ENCODE measurements at places on chromosomes 3 and 15. TPM values are rescaled to one million over a fixed set of nuclear protein-coding genes. Genes with fewer than 3 reads are reported as not detected.

DNA sequence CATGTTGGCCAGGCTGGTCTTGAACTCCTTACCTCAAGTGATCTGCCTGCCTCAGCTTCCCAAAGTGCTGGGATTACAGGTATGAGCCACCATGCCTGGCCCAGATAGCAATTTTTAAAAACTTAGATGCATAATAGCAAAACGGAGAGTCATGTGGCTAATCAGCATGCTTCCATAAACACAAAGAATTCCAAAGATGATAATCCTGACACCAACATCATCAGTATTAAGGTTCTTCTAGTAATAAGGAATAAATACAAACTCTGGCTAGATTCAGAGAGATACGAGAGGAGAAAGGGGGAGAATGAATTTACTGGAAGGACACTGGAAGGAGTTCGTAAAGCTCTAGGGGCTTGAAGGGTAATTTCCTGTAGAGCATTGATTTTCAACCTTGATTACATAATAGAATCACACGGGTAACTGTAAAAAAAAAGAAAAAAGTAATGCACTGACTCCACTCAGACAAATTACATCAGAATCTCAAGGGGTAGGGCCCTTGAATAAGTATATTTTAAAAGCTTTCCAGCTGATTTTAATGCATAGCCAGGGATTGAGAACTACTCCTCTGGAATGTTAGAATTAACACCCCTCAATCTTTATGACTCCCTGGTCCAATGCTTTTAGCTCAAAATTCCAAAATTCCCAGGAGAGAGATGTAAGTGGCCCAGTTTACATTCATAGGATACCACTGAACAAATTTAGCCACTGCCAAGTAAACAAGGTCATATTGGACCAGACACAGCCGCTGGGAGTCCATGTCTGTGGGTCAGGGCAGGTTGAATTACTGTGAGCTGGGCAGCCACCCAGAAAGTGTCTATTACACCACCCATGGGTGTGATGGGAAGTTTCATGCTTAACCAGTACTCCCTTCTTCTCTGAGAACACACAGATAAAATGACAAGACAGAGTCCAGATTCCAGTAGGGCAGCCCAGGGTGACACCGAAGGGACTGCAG, 243.9 kb downstream of the TBL1XR1 start:
- no peak for DNase-seq

Gene GAP43
- total RNA-seq = not detected

DNA sequence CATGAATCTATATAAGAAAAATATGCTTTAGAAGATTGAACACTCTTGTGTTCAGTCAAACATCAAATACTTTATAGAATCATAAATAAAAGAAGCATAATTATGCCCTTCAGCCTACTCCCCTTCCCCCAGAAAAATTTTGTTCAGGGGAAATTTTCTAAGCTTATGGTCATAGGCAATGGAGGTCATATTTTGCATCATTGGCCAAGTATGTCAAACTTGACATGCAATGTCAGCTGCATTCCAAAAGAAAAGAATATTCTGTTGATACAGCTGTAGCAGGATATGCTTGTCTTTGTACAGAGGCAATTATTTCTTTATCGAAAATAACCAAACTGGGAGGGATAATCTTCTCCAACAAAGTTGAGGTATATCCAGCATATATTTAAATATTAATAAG, 328.2 kb downstream of the ZIC1 start:
- no peak for DNase-seq

- no peak for DNase-seq
Measured at GRCh38 chr15:55742498-55742926, 440 bp downstream of the PRTG start.

Gene GPR149
- not detected for total RNA-seq

DNA sequence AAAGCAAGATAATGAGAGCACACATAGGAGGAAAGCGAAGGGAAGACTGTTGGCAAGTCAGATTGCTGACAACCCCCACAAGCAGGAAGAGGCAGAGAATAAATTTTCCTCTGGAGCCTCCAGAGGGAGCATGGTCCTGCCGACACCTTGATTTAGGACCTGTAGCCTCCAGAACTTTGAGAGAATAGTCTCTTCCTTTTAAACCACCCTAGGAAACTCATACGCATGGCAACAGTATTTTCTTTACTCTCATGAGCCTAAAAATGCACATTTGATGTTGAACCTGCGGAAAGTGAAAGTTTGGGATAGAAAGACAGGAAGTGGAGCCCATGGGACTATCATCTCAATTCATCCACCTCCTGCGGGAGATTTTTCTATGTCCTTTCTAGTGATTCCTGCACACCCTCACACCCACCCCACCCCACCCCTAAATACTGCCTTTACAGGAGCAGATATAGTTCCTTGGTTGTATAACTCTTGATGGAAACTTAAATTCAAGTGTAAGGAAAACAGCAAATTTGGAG, 116.7 kb upstream of the LPP start:
- DNase-seq = no peak

DNA sequence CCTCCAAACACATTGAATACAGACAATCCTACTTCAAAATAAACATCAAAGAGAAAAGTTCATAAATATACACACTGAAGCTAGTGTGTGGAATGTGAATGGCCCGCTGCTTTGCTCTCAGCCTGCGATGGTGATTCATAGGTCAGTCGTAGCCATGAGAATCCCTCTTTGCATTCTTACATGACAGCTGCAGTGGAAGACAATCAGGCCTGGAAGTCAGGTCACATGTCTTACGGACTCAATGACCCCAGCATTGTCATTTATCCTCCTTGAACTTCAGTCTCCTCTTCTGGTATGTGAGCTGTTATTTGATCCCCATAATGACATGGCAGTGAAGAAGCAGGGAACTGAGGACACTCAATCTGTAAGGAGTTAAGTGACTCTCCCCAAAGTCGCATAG, 217.8 kb upstream of the EOMES start:
- DNase-seq = no peak

Gene FOXL2NB
- not detected for total RNA-seq

- DNase-seq = no peak
Measured at GRCh38 chr3:46085421-46086082, 58.3 kb upstream of the XCR1 start.

Gene MFGE8
- 23.0 TPM for total RNA-seq

- DNase-seq = no peak
Measured at GRCh38 chr3:156170571-156170970, 50.2 kb downstream of the KCNAB1 start.

DNA sequence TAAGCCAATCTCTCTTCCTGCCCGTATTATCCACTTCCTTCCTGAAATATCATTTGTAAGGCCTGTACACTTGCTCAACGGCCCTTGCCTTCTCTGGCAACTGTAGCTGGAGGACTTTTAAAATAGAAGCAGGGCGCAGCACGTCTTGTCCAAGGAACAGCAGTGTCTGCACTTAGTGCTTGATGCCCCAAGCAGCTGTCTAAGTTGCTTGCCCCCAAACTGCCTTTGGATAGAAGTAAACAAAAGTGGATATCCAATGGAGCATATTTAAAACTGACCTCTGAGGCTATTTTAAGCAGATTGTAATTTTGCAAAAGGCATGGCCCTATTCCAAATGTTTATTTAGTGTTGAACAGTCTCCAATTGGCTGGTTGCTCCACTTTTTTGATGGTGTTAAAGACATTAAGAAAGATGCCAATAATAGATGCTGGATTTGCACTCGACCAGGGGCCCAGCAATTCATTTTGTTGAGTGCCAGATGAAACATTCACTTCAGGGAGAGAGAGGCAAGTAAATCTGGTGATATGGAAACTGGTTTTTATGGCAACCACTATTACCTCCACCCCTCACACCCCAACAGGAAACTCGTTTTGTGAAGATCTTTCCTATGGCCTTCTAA, 526.8 kb upstream of the TBL1XR1 start:
- DNase-seq = no peak

DNA sequence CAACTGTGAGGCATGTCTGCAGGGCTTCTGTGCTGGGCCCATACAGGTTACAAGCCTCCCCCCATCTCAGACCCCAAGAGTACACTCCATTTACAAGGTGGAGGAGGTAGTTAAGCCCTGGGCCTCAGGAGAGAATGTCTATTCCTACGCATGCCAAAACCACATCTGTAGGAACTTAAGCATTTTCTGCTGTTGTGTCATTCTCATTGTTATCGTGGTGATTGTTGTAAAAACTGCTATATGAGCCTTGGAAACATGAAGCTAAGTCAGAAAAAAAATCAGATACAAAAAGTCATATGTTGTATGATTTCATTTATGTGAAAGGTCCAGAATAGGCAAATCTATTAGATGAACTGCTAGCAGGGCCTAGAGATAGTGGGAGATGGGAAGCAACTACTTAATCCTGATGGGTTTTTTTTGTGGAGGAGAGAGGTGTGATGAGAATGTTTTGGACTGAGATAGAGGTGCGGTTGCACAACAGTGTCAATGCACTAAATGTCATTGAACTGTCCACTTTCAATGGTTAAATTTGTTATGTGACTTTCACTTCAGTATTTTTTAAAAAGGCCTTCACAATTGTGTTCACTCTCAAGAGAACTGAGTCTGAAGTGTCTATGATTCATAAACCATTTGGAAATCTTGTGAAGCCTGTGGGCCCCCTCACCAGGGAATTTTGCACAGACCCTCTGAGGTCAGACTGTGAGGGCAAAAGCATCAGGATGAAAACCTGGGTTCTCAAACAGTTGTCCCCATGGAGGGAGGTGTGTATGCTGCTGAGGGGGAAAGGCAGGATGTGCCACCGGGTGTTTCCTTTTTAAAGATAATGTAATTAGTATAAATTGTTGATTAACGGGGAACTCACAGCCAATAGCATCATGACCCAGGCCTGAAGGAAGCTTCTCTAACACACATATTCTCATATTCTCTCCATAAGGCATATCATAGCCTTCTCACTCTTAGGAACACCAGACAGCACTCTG, 3.2 kb downstream of the RTP3 start:
- no peak for DNase-seq

DNA sequence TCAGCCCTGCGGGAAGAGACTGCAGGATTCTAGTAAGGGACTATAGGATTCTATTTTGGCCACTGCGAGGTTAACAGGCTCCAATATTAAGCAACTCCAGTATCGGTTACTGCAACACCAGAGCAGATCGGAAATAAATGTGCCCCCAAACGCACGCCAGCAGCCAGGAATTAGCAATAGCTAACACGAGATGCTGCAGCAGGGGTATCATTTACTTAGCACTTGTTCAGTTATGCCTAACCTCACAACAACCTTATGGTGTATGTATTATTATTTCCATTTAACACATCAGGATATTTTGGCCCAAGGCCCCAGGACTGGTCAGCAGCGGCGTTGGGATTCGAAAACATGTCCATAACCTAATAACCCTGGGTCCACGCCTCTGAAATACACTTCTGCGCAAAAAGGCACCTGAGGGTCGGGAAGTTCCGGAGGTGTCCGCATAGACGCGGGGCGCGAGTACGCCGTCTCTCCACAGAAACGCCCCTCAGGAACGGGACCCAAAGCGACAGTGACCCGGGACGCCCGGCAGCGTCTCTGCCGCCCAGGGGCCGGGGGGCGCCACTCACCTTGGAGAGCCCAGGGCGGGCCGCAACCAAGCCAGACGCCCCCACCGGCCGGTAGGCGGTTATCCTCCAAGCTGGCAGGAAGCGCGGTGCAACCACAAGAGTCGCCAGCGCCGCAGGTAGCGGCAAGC, 681 bp downstream of the PIK3CB start:
- no peak for DNase-seq

GRCh38 chr3:39115870-39116269, 8.4 kb downstream of the TTC21A start:
- DNase-seq = no peak

Gene SPESP1
- 1.0 TPM for total RNA-seq

GRCh38 chr3:52859686-52860423, 25.0 kb upstream of the MUSTN1 start:
- DNase-seq = no peak

DNA sequence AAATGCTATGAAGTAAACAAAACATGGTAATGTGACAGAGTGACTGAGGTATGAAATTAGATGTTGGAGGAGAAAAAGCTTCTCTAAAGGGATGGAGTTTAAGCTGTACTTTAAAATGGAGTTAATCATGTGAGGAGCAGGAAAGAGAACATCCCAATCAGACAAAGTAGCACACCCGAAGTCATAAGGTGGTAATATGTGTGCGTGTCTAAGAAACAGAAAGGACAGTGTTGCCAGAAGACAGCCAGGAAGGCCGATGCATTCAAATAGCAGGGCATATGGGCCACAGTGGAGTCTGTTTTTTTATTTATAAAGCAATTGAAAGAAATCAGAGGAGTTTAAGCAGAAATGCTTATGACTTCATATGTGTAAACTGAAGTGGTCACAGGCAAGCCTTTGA, 376.3 kb downstream of the NLGN1 start:
- no peak for DNase-seq

DNA sequence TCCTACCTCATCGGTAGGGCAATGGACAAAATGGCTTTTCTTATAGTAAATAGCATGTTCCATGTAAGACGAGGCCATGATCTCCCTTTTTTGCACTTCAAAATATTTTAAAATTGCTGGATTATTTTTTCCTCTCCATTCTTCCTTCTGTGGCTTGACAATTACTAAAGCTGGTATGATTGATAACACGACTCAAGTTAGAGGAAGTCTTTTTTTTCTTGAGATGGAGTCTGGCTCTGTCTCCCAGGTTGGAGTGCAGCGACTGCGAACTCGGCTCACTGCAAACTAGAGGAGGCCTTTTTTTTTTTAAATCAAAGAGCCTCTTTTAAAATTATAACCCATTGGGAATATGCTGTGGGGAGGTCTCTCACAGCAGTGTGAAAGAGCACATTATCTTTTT, 124.5 kb upstream of the TBL1XR1 start:
- no peak for DNase-seq

DNA sequence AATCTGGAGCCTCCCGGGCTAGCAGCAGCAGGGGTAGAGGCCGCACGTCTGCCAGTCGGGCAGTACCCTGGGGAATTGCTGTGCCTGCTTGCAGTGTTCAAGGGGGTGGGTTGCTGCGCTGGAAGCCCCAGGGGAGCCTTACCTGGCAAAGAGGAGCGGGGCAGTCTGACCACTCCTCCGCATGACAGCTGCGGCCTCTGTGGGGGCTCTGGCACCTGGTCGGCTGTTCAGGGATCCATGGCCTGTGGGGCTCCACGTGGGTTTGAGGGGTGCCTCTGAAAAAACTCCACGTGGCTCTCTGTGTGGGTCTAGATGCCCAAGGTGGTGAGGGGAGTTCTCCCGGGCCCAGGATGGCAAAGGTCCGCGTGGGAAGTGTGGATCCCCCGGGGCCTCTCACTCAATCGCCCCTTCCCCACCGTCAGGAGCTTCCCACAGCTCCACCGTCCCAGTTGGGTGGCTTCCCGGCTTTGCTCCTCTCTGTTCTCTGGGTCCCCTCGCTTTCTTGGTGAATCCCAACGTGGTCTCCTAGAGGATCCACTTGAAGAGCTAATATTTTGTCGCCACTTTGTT, 184.5 kb downstream of the EFHB start:
- DNase-seq = peak; percentile 1

Gene MUC4
- 0.35 TPM for total RNA-seq

GRCh38 chr3:171986757-171987518, 52.4 kb upstream of the FNDC3B start:
- no peak for DNase-seq

DNA sequence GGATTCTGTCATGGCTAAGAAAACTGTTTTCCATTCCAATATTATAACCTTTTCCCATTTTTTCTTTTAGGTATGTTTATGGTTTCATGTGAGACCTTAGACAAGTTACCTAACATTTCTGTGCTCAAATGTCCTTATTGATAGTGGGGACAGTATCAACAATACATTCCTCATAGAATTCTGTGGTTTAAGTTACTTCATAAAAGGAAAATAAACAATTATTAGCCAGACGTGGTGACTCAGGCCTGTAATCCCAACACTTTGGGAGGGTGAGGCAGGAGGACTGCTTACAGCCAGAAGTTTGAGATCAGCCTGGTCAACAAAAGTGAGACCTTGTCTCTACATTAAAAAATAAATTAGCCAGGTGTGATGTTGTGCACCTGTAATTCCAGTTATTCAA, 436.8 kb upstream of the CNTN4 start:
- no peak for DNase-seq

GRCh38 chr3:23294770-23295387, 91.8 kb downstream of the UBE2E2 start:
- DNase-seq = no peak
